CD4-positive, alpha-beta T cell treated with Interleukin-2 at 100 ng/mL for 4 hours (primary cell): ENCODE measurements at places on chromosomes 1 and 21.

GRCh38 chr1:153202006-153202405 lies 1.2 kb upstream of the LELP1 start:
- no peak for DNase-seq

DNA sequence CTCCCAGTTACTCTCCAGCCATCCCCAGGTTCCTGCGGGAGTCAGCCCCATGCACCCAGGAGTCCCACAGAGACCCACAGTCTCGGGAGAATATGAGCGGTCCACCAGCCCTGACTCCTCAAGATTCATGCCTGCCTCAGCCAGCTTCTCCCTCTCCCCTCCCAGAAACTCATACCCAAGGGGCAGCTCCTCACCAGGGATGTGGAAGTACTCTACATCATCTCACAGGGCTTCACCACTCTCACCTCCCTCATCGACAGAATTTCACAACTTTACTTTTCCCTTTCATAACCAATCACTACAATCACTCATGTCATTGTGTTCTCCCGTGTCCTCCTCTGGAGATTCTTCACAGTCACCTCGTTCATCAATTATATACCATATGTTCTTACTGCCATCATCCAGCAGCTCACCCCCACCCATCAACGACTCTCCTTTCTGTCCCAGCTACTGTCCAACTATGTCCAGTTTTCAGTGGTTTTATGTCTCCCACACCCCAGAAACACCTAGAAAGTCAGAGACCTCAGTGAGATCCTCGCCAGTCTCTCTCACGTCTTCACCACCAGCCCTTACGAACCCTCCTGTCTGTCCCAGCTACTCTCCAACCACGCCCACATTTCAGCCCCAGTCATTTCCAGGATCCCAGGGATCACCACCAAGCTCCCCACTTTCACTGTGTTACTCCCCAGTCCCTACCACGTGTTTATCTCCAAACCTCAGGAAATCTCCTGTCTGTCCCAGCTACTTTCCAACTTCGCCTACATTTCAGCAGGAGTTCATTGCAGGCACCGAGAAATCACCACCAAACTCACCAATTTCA lies 1530.1 kb upstream of the TPTE start:
- no peak for DNase-seq

GRCh38 chr1:167105271-167106118 lies 11.6 kb downstream of the STYXL2 start:
- DNase-seq = no peak

- DNase-seq = no peak
These were observed 56.5 kb downstream of the SETD4 start for GRCh38 chr21:36003776-36004175.

DNA sequence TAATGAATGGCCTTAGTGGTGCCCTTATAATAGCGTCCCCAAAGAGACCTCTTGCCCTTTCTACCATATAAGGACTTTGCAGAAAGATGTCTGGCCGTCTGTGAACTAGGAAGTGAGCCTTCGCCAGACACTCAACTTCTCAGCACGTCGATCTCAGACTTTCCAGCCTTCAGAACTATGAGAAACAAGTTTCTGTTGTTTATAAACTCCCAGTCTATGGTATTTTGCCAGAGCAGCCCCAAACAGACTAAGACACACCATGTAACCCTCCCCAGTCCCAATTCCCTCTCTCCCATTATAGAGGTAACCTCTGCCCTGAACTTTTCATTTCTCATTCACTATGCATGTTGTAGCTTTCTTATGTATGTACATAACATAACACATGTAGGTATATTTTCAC lies 55.7 kb downstream of the NID1 start:
- DNase-seq = no peak

- no peak for DNase-seq
These were observed 70.1 kb upstream of the ESRRG start for GRCh38 chr1:216793303-216793702.

- no peak for DNase-seq
These were observed 44.3 kb upstream of the CCDC27 start for GRCh38 chr1:3707939-3708328.

- DNase-seq = no peak
These were observed 68.0 kb downstream of the PLPP3 start for GRCh38 chr1:56511364-56511763.

DNA sequence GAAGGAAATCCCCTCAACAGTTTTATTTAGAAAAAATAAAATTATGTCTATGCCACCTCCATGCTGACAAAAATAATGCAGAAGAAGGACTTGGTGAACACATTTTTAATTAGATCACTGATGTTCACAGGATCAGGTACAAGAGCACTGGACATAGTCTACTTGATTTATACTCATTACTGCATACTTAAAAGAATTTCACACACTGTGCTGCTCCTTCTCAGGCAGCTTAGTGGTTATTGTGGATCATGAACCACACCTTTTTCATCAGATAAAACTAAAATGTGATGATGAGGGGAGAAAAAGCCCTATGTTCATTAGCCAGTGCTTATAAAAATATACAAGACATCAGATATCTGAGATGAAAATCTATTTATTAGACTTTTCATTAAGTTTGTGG lies 103.3 kb upstream of the DPH5 start:
- DNase-seq = peak; percentile 50

DNA sequence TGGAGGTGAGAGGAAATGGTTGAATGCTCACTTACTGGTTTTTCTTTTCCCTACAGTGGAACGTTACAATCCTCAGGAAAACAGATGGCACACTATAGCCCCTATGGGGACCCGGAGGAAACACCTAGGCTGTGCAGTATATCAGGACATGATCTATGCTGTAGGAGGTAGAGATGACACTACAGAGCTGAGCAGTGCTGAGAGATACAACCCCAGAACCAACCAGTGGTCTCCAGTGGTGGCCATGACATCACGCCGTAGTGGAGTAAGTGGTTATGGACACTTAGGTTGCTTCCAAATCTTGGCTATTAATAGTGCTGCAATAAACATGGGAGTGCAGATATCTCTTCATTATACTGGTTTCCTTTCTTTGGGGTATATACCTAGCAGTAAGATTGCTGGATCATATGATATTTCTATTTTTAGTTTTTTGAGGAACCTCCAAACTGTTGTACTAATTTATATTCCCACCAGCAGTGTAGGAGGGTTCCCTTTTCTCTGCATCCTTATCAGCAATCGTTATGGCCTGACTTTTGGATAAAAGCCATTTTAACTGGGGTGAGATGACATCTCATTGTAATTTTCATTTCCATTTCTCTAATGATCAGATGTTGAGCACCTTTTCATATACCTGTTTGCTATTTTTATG lies 48.8 kb upstream of the DARS2 start:
- DNase-seq = no peak

DNA sequence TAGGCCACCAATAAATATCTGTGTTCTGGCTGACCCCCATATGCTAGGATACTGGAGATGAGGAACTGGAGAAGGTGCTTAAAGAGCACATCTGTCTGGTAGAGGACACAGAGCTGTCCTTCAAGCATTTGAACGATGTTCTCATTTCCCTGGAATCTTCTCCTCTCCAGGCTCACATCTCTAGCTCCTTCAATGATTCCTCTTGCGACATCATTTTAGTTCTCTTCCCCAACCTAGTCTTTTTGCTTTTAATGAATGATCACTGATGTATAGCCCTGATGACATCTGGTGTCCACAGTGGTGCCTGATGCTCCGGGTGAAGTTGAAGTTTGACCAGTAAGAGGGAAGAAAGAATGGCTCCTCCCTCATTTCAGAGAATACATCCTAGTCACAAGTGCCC lies 80.8 kb upstream of the UBE2U start:
- no peak for DNase-seq

- no peak for DNase-seq
These were observed 38.6 kb downstream of the ABL2 start for GRCh38 chr1:179190861-179191260.

DNA sequence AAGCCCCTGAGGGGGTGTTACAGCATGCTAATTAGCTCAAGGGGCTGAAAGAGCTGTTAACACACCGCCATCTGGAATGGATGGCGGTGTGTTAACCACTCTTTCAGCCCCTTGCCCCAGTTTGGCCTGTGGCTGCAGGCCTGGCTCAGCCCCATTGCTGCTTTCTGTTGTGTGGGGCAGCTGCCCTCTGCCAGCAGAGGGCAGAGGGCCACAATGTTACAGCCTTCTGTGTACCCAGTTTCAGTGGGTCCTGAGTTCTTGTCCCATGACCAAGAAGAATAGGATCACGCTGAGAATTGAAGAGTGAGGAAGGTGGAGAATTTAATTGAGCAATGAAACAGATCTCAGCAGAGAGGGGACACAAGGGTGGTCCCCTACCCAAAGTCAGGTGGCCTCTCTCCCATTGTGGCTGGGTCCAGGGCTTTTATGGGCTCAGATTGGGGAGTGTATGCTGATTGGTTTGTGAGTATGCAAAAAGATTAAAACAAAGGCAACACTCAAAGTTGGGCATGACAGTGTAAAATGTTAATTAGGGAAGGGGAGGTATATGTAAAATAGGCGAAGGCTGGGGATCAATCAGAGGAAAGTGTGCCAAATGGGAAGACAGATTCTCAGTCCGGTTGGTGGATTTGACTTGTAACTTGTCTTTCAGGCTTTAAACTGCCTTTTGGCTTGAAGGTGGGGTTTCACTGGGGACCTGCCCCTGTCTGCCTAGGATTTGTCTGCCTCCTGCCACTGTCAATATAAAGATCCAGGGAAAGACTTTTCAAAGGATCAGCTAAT lies 142.2 kb downstream of the RABGAP1L start:
- no peak for DNase-seq

DNA sequence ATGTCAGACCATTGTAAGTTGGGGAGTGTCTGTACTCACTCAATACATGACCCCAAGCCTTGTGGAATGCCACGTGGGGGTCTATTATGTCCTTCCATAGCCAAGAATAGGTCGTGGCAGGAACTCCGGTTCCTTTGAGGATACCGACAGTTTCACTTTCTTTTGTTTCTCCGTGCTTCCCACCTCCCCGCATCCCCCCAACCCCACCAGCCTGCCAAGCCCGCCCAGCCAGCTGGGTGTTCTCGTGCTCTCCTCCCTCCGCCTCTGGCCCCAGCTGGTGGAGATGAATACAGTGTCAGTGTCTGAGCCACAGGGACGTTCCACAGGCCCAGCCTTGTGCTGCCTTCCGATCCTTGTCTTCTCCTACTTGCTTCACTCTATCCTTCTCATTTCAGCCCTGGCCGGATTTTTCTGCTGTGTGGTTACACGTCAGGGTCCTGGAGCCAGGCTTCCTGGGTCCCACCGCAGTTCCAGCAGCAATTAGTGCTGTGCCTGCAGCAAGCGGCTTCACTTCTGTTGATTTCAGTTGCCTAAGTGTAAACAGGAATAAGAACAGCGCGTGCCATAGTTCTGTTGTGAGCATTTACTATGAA lies 4.1 kb upstream of the AGTRAP start:
- DNase-seq = peak; percentile 11

DNA sequence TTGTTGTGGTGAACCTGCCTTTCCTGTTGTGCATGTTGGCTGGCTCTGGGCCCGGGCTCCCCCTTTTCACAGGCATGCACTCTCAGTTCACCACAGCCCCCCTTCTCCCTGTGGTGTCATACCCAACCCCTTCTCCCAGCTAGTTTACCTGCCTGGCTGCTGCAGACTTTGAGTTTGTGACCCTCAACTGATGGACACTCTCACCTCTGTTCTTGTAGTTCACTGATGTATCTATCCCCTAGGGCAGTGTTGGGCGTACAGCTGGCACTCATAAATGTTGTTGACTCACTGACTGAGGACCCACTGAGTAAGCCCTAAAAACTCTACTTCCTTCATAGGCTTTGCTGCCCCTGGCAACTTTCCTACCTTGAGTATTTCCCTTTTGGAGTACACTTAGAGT lies 54.9 kb downstream of the WDR64 start:
- DNase-seq = peak; percentile 11

DNA sequence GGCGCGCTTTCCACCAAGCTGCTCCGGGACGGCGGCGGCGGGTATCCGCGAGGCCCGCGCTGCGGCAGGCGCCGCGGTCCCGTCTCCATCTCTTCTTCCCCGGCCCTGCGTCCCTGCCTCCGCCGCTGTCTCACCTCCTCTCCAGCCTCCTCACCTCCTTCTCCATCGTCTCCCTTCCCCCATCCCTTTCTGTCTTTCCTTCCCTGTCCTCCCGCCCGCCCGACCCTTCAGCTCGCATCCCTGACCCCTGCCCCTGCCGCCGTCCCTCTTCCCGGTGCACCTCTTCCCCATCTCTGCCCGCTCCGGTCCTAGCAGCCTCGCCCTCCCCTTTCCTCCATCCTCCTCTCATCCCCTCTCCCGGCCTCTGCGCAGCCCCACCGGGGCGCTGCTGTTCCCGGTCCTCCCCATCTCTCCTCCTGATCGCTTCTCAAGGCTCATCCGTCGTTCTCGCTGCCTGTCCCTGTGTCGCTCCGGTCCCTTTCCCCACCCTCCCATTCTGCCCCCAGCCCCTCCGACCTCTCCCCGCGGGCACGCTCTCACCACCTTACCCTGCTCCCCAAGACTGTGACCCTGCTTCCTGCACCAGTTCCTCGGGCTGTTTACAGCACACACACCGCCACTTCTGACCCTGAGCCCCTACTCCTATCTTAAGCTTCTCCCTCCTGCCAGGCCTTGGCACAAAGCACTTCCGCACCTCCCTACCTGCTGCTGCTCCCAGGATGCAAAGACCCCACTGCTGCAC lies 760 bp upstream of the NPHP4 start:
- DNase-seq = no peak

DNA sequence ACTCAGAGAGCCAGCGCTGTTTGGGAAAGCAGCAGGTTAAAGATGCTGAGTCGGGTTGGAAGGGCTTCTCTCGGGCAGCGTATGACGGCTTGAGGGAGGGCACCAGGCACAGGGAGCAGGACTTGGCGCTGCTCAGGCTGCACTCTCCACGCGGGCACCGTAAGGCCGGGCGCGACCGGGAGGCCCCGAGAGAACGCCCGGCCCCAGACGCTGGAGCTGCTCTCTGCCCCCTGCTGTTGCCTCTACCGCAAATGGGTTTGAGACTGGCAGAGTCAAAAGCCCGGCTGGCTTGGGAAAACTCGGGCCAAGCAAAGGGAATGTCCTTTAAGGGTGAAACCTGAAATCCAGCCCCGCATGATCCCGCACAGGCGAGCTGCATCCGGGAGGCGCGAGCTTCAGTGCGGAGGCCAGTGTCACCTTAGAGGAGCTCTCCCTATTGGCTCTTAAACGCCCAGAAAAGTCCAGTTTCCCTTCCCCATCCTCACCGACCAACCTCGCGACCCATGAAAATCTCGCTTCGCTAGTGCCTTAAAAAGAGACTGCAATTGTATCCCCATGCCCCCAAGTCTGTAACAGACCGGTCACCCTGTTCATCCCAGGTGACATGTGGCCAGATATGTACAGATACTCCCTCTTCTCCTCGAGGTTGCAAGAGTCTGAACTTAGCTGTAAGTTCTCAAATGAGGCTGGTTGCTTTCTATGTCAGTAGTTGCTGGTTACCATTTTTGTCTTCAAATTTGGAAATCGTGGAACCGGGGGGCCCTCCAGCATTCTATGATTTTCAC lies 1.1 kb downstream of the PRRX1 start:
- no peak for DNase-seq

- no peak for DNase-seq
These were observed 52.2 kb upstream of the TARBP1 start for GRCh38 chr1:234531151-234531635.

DNA sequence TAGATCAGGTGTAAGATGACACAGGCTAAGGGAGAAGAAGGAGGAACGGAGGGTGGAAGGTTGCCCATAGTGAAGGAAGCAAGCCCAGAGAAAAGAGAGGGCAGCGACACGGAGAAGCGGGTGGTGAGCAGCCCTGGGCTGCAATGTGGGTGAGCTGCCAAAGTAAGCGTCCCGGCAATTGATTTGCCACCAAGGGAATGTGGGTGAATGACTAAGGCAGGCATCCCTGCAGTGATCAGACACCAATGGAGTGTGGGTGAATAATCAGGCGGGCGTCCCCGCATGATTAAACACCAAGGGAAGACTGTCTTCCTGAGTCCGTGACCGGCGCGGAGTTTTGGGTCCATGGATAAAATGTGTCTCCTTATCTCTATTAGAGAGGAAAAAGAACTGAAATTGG lies 79.6 kb downstream of the UCHL5 start:
- DNase-seq = no peak
